ENCODE measurements at places on chromosomes 7 and 10.

DNA sequence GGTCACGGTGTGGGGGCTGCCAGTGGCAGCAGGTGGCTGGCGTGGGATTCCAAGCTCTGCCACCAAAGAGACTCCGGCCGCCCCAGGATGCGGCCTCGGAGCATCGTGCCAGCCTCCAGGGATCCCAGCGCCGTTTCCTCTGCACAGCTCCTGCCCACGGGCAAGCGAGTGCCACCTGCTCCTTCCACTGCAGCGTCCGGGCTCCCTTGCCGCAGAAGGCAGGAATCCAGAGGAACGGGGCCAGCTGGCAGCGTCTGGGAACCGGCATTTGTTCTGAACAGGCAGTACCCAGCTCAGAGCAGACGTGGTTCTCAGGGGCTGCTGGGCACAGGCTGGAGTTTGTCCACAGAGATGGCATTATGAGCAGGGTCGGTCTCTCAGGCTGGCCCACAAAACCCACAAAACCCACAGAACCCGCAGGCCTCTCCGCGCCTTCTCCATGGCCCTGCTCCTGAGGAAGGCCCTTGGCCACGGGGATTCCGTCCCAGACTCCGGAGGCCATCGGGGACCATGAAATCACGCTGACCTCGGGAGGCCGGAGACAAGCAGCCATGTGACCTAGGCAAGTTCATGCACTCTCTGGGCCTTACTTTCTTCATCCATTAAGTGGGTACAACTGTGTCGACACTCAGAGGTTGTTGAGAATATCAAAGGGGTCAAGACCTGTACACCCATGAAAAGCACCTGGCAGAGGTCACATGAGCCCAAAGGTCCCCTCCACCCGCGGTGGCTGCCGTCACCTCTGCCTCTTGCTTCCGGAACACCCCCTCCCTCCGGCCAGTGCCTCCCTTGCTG is 72.1 kb upstream of the TNRC18 start:
- DNase-seq = no peak

DNA sequence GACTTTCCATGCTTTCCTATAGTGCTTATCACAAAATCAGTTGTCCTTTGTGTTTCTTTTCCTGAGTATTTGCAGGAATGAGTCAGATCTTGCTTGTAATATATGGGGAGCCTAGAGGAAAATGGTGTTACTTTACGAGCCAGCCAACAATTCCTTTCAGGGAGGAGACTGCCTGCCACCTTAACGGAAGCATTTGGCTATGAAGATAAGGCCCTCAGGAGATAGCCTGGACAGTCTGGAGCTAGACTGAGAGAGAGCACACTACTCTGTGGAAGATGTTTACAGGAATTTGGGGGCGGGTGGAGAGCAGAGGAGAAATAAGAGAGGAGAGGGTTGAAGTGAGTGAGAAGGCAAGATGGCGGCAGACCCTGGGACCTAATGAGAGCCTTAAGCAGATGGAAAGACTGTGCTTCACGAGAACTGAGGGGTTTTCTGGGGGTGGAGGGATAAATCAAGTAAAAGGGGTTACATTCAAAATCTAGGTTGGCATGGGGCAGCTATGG is 126.3 kb downstream of the SNX10 start:
- DNase-seq = no peak

DNA sequence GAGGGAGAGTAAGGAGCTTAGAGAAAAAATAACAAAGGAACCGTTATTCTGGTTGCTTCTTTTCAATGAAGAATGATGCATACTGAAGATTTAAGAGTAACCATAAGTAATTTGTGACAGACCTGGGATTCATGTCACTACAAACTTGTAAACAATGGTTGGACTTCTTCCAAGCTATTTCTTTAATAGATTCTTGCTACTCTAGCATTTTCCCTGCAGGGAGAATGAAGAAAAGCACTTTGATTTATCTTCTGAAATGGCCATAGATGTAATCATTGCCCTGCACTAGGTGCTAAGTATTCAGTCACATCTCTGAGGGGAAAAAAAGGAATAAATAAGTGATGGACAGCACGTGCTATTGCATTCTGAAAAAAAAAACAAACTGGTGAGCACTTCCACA is 606.6 kb upstream of the LRRN3 start:
- DNase-seq = no peak

- DNase-seq = no peak
Measured at GRCh38 chr7:108140671-108141070, 10.5 kb upstream of the LAMB4 start.

DNA sequence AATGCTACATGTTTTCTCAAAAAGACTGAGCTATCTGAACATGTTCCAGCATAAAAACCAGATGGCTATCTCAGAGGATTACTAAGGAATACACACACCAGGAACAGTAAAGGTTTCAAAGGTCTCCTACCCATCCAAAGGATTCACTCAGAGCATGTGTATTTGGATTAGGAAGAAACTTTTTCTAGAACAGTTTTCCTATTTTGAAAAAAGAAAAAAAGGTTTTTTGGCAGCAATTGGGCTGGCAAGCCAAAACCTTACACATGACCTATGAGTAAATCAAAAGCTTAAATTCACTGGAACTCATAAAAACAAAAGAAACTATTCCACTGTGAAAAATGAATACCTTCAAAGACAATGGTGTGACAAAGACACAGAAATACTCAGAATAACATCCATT is 9.6 kb downstream of the TPK1 start:
- no peak for DNase-seq

- DNase-seq = no peak
Measured at GRCh38 chr7:104968648-104969047, 45.4 kb upstream of the KMT2E start.

DNA sequence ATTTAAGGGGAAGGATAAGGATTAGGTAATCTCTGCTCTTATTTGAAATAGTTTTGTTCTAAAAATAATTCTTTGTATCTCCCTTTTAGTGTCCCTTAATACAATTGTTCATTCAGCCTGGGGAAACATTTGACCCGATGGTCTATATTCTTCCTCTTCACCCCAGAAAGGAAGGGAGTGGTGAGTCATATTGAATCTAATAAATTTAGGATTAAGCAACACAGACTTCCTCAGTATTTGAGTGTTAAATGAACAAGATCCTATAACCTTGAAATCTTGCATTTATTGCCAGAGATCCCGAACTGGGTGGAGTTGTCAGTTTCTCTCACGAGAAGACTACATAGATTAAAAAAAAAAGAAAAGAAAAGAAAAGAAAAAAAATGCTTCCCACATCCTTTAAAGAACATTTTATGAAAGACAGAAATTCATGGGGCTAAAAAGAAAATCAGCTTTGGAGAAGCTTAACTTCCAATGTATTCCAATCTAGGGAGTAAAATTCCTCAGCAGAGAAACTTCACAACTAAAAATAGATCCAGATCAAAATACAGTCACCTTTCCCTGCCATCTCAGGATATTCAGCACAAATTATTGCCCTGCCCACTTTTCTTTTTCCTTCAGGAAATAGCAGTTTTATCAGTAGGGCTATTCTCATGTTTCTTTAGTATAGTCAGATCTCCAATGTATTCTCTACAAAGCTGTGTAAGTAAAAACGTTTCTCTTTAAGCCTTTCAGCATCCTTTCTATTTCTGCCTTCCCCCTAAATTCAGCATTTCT is 82.2 kb downstream of the SEMA3D start:
- no peak for DNase-seq

- DNase-seq = peak; percentile 11
Measured at GRCh38 chr7:28921822-28922221, 36.3 kb downstream of the TRIL start.

- no peak for DNase-seq
Measured at GRCh38 chr7:14420768-14421167, 431.3 kb upstream of the ETV1 start.

DNA sequence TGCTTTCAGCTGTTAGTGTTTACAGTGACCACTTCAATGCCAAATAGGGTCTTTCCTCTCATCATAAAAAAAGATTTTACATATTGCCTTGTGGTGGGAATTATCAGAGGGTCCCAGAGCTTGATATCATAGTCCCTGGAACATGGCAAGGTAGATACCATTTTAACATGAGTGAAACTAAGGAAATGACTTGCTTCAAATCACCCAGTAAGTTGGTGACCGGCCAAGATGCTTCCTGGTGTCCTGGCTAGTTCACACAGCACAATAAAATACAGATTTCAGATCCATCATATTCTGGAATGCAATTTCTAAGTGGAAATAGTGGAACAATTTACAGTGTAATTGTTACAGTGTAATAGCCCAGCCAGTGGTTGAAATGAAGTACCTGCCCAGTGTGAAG is 36.6 kb downstream of the CNNM1 start:
- no peak for DNase-seq

DNA sequence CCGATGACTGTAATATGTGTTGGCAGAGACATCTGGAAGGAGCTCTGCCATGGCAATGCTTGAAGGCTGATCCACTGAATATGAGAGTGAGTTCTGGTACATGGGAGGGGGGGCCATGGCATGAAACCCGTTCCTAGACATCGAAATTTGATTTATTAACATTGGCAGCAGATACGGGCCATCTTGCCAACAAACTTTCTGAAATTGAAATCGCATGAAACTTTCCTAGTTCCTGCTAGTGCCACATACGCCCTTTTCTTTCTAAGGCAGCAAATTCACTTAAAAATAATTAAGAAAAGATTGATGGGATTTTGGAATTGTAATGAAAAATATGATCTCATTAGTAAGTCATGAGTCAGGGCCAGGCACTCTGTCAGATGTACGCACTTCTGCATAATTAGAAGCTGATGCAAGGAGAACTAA is 91.8 kb upstream of the KMT2C start:
- no peak for DNase-seq

GRCh38 chr7:74371381-74372341 is 82.0 kb upstream of the GTF2IRD1 start:
- no peak for DNase-seq

DNA sequence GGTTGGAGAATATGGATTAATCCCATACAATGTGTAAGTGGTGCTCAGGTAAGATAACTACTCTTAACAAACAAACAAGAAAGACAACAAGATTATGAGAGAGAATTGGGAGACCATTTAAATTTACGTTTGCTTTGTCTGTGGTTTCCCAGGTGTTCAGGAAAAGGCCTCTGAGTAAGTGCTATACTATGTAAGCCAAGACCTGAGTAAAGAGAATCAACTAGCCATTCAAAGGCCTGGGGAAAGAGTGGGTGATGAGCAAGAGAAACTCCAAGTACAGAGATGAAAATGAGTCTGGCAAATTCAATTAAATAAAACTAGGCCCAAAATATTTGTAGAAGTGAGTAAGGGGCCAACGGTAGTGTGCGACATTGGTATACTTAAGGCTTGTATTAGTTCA is 9.9 kb downstream of the CSTF2T start:
- DNase-seq = no peak

DNA sequence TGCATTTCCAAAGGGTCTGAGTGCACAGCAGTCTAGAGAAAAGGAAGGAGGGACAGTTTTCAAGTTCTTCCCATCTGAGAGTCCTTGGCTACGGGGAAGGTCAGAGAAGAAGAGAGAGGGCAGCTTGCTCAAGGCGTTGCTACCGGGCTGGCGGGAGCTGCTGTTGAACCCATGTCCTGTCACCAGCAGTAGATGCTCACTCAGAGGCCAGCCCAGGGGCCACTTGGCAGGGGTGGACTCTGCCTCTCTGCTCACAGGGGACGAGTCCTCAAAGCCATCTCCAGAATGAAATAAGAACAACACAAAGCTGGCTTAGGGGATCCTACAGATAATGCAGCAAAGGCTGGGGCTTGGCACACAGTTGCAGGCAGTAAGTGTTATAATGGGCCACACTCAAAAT is 231.5 kb downstream of the TNS3 start:
- DNase-seq = no peak

GRCh38 chr10:131404886-131405285 is 93.4 kb upstream of the TCERG1L start:
- no peak for DNase-seq

DNA sequence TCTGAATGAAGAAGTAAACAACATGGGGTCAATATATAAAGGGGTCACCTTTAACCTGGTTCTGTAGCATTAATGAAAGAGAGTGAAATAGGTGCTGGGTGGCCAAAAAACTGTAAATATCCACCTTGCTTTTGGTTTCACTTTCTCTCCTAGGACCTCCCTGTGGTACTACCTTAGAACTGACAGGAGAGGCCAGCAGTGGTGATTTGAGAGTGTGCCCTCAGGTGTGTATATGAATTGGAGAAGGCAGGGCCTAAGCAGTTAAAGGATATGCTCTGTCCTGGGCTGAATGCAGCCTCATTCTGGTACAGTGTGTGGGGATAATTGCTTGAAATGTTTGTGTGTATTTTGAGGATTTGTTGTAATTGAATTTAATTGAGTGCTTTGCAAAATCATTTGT is 62.0 kb downstream of the BBS9 start:
- DNase-seq = no peak

GRCh38 chr10:69180525-69181204 is 631 bp downstream of the SUPV3L1 start:
- peak; percentile 14 for DNase-seq

DNA sequence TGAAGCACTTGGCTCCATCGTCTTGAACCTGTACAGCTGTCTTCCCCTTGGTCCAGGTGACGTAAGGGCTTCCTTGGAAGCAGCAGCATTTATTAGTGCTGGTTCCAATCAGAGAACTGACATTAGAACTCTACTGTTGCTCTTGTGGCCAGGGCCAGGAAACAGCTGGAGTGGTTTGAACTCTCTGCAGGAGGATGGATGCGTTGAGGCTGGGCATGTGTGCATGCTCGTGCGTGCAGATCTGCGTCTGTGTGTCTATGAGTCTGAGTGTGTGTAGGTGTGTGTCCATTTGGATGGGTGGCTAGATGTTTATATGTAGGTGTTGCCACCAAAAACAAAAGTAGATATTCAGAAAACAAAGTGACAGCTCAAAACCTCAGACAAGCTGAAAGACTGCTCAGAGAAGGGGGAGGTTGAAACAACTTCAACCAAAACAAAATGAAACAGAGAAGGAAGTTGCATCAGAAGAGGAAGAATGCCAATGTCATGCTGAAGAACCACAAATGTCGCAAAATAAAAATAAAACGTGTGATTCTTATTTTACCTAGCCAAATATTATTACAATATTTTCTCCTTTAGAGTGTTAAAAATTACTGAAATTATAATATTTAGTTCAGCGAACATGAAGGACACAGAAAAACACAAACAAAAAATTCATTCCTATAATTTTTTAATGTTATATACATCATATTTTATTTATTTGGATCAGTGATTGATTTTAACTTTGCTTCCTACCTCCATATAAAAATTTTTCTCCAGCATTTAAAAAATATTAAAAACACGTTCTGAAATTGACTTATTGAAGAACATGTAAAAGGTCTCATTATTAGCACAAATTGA is 96.1 kb upstream of the MKLN1 start:
- peak; percentile 48 for DNase-seq

DNA sequence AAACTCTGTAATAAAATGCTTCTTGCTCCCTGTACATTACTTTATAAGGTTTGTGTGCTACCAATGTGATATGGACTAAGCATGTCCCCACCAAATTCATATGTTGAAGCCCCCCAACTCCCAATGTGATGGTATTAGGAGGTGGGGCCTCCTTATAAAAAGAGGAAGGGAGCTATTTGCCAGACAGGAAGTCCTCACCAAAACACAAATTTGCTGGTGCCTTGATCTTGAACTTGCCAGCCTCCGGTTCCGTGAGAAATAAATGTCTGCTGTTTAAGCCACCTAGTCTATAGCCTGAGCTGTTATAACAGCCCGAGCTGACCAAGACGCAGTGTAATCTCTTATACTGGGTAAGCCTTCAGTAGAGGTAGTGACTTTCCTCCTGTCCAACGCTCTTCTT is 114.5 kb downstream of the INHBA start:
- DNase-seq = no peak

GRCh38 chr7:26112203-26112740 is 39.7 kb upstream of the NFE2L3 start:
- DNase-seq = no peak

GRCh38 chr7:24477398-24478136 is 95.7 kb upstream of the PALS2 start:
- no peak for DNase-seq

All from activated gamma-delta T cell treated with anti-CD3 and anti-CD28 coated beads, Interleukin-2, amount 50 U/mL, for 16 hours (primary cell).